Activated gamma-delta T cell treated with Interleukin-2 at 50 U/mL for 16 hours (primary cell): ENCODE measurements at places on chromosomes 2 and 18.

GRCh38 chr18:8615397-8616027 lies 6.3 kb downstream of the RAB12 start:
- no peak for DNase-seq

GRCh38 chr2:128410758-128411215 lies 92.1 kb upstream of the HS6ST1 start:
- no peak for DNase-seq

DNA sequence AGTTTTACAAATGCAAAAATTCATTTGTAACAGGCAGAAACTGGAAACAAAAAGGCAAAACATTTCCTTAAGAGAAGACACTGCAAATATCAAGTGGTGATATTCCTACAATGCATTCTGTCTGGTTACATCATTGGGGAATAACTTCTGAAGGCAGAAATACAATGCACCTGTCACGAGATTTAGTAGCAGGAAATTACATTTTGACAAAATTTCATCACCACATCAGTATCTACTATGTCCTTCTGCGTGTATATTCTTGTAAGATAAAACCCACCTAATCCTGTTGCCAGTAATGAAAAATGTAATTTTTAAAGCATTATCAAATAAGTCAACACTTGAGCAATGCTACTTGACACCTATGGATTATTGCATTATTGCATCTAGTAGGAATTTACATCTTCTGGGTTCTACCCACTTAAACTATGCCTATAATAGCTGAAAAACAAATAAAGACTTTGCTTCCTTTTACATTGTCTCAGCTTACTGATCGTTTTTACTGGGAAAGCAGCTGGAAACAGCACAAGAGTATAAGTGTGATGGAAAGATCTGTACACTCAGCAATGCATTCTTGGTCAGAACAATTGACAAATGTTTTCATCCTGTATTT lies 59.5 kb downstream of the IRS1 start:
- DNase-seq, result no peak

DNA sequence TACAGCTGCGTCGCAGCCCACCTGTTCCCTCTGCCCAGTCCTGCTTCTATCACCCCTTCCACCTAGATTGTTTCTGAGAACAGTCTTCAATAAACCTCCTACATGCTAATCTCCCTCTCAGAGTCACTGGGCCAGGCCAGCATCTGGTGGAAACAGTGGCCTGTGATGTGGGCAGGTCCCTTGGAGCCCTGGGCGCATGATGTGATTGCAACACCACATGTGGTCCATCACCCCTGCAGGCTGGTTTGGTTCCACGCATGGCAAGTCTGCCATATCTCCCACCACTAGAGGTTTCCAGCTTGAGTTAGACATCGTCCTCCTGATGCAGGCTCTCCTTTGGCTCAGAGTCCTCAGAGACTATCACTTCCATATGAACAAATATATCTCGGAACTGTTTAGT lies 83.5 kb downstream of the PRKCE start:
- no peak for DNase-seq

DNA sequence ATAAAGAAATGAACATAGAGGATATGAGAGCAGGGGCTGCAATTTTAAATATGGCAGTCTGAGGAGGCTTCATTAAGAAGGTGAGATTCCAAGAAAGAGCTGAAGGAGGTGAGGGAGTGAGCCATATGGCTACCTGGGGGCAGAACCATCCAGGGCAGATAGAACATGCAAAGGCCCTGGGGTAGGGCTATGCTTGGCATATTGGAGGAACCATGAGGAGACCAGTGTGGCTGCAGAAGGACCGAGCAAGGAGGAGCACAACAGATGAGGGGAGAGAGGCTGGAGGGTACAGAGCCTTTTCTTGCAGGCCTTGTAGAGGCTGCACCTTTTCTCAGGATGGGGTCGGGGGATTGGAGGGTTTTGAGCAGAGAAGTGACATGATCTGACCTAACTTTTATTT lies 69.5 kb upstream of the GATA6 start:
- no peak for DNase-seq

GRCh38 chr2:241417626-241418025 lies 61.5 kb downstream of the FARP2 start:
- no peak for DNase-seq

DNA sequence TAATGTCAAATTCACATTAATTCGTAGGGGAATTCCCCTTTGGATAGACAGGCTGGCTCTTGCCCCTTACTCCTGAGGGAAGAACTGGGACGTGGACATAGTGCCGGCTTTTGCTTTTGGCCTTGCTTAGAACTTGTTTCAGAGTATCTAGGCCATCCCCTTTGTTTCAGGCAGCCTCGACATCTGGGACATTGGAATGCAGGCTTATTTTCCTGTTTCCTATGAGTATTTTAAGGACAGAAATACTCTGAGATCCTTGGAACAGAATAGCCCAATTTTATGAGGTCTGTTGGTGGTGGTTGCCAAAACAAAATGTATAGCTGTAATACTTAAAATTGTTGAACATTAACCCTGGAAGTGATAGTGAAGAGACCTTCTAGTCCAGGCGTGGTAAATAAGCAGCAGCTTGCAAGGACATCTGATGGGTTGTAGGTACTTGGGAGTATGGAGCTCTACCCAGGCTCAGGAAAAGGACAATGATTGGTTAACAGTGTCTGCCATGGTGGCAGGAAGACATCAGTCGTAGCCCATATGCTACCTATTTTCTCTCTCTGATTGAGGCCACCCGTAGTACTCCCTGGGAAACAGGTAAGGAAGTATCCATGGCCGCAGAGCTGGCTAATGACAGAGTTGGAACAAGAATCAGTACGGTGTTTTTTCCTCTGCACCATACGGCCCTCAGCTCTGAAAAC lies 112.4 kb downstream of the CDK15 start:
- no peak for DNase-seq

DNA sequence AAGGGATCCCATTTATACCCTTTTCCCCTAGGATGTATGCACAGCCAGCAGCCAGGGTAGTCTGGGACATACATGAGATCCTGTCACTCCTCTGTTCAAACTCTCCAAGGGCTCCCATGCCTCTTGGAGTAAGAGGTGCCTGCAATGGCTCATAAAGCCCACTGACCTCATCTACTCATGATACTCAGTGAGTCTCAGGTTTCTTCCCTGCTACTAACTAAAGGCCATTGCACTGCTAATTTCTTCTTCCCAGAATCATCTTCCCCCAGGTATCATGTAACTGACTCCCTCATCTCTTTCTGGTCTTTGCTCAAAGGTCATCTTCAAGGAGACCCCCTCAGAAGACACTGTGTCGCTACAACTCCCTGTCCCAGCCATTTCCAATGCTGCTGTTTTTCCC lies 68.2 kb downstream of the CCBE1 start:
- DNase-seq, result no peak

DNA sequence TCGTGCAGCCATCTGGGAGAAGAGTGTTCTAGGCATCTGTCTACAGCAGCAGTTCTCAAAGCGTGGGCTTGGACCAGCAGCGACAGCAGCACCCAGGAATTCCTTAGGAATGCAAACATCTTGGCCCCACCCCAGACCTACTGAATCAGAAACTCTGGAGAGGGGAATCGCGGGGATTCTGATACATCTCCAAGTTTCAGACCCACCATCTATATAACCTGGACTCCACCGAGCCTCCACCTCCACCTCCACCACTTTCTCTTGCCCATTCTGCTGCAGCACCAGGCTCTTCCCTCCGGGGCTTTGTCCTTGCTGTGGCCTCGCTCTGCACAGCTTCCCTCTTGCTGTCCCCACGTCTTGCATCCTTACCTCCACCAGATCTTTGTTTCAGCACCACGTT lies 256.4 kb downstream of the BCL2 start:
- DNase-seq, result no peak

GRCh38 chr2:173148520-173148919 lies 72.9 kb downstream of the MAP3K20 start:
- no peak for DNase-seq

DNA sequence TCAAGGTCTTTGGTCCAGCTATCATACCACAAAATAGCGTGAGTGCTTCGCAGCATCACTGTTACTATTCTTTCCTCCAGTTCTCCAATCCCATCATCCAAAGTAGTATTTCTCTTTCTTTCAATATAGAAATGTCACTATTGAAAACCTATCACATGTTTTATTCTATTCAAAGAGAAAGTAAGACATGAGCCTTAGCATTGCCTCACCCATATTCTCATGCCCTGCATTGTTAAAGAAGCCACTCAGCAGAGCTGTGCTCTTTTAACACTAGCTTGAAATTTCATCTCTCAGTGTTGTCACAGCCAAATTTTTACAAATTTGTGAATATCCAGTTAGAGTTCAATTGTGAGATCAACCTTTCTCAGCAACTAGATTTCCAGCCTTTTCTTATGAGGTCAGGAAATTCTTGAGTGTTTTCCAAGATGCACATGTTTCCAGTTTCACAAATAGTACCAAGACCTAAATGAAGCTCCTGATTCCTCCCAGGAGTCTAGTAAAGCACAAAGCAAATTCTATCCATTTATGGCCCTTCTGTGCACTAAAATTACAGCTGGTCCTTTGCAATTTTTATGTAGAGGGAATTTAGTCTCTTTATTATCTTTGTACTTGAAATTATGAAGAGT lies 343.7 kb downstream of the SPAG16 start:
- DNase-seq, result no peak

DNA sequence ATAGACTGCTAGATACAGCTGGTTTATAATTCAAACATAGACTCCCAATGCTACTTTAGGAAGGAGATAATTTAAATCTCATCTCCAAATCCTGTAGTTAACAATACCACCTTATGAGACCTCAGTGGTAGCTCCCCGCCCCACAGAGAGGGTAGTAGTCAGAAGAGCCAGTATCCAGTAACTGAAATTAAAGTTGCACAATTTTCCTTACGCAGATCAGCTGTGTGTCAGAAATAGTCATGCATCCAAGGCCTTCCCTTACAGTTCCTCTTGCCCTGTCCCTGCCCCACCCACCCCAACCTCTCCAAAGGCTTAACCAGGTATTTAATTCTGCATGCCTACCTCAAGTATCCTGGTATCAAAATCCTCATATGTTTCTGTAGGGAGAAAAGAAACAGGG lies 15.5 kb downstream of the MRPS5 start:
- DNase-seq, result no peak

GRCh38 chr18:57901825-57902589 lies 98.9 kb upstream of the ATP8B1 start:
- DNase-seq, result no peak

- DNase-seq, result no peak
Measured at GRCh38 chr2:197124639-197125390, 185.8 kb downstream of the ANKRD44 start.

GRCh38 chr2:51103205-51103604 lies 71.3 kb upstream of the NRXN1 start:
- DNase-seq, result no peak

GRCh38 chr2:35454966-35455638 lies 900.5 kb upstream of the CRIM1 start:
- no peak for DNase-seq

- no peak for DNase-seq
Measured at GRCh38 chr2:9993488-9994165, 42.1 kb downstream of the GRHL1 start.

DNA sequence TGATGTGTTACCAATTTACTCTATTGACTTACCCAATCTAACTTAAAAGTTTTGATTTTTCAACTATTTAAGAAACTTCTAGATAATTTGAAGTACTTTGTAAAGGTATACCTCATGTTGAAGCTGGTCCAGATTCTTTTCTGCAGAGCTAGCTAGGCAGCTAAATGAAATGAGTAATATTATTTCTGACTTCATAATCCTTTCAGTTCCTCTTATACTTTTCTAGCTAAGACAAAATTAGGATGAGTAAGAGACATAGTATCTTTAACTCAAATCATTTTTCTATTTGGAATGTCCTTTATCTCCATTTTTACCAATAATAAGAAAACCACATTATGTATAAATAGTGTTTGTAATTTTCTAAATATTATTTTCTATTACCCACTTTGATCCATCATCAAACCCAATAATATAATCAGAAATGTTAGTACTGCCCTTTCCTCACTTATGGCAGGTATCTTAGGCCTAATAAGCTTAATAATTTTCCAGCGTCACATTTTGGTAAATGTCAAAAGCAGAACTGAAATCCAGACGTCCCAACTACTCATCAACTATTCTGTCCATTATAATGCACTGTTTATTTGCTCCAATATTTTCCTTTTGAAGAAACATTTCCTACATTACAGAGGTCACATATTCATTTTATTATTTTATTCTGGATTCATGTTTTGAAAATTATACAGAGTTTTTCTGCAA lies 456.6 kb downstream of the THSD7B start:
- no peak for DNase-seq

GRCh38 chr2:24077535-24077877 lies 1.4 kb upstream of the SF3B6 start:
- no peak for DNase-seq

- DNase-seq, result no peak
Measured at GRCh38 chr2:201194097-201194496, 11.2 kb downstream of the CASP10 start.

- DNase-seq, result peak; percentile 13
Measured at GRCh38 chr2:88692187-88692586, 714 bp downstream of the RPIA start.
